A549 treated with Hydrocortisone at 1 μM for 4 hours (cell line): ENCODE measurements at places on chromosomes 2 and 18. TPM values are rescaled to one million over a fixed set of nuclear protein-coding genes. Genes with fewer than 3 reads are reported as not detected.

Gene THSD7B
- not detected in 5 replicates for total RNA-seq

Gene RGPD3
- 0.06 to 0.23 TPM (median 0.17 TPM) in 5 replicates for total RNA-seq

Gene SERPINB13
- total RNA-seq = not detected in 5 replicates

Gene LYPD6
- 0.06 to 0.09 TPM (median 0.08 TPM) in 5 replicates for total RNA-seq

Gene LYPD6B
- 0.10 TPM in 1 of 5 replicates, not detected in the others for total RNA-seq

Gene CDH20
- not detected in 5 replicates for total RNA-seq

Gene UNC80
- total RNA-seq = not detected in 5 replicates

Gene UGT1A10
- total RNA-seq = 0.08 to 0.09 TPM in 2 of 5 replicates, not detected in the others

Gene TNS1
- total RNA-seq = 8.5 to 20.9 TPM (median 17.5 TPM) in 5 replicates

Gene EMILIN1
- total RNA-seq = 0.32 to 0.55 TPM (median 0.48 TPM) in 5 replicates

Gene PDE11A
- total RNA-seq = 0.30 to 0.71 TPM (median 0.56 TPM) in 5 replicates

Gene EPHA4
- 0.63 to 1.1 TPM (median 0.96 TPM) in 5 replicates for total RNA-seq

Gene SMAD7
- 19.6 to 27.8 TPM (median 22.4 TPM) in 5 replicates for total RNA-seq

Gene ALK
- 0.02 TPM in 1 of 5 replicates, not detected in the others for total RNA-seq

Gene CLASP1
- total RNA-seq = 15.9 to 27.1 TPM (median 20.0 TPM) in 5 replicates

Gene MDH1B
- total RNA-seq = 1.1 to 2.1 TPM (median 1.6 TPM) in 5 replicates

Gene TMEM247
- not detected in 5 replicates for total RNA-seq

Gene WDR54
- total RNA-seq = 78.4 to 89.5 TPM (median 88.9 TPM) in 5 replicates

Gene LIPG
- 0.09 to 0.34 TPM (median 0.18 TPM) in 5 replicates for total RNA-seq

Gene PLGLB1
- total RNA-seq = 0.36 to 0.82 TPM (median 0.49 TPM) in 5 replicates

Gene EFR3B
- total RNA-seq = 8.8 to 13.1 TPM (median 9.5 TPM) in 5 replicates

Gene OTOS
- not detected in 5 replicates for total RNA-seq

Gene TBC1D8
- total RNA-seq = 76.4 to 104 TPM (median 96.6 TPM) in 5 replicates

Gene AQP12A
- total RNA-seq = not detected in 5 replicates

Gene SFXN5
- total RNA-seq = 12.3 to 14.3 TPM (median 12.5 TPM) in 5 replicates

Gene CERKL
- 0.13 to 0.32 TPM (median 0.24 TPM) in 5 replicates for total RNA-seq

Gene SPATA3
- total RNA-seq = not detected in 5 replicates

Gene ANKRD30B
- not detected in 5 replicates for total RNA-seq

Gene RASGRP3
- total RNA-seq = 0.66 to 1.1 TPM (median 1.0 TPM) in 5 replicates
